ENCODE measurements at places on chromosomes 2 and 18.

- no peak for DNase-seq
These were observed 3.6 kb upstream of the RAB31 start for GRCh38 chr18:9704233-9705118.

DNA sequence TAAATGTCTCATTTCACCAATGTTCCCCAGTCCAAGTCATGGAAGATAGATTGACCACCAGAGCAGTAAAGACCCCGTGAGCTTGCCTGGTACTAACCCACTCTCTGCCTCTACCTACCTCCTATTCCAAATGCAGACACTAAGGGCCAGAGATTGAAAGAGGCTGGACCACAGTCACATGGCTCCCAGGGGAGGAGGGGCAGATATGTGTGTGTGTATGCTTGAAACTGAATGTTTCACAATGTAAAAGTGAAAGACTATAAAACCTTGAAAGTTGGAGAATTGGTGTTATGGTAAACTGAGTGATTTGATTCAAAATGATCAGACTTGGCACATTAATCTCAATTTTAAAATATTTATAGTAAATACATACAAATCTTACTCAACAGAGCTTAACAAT lies 21.7 kb upstream of the KLHL29 start:
- no peak for DNase-seq

DNA sequence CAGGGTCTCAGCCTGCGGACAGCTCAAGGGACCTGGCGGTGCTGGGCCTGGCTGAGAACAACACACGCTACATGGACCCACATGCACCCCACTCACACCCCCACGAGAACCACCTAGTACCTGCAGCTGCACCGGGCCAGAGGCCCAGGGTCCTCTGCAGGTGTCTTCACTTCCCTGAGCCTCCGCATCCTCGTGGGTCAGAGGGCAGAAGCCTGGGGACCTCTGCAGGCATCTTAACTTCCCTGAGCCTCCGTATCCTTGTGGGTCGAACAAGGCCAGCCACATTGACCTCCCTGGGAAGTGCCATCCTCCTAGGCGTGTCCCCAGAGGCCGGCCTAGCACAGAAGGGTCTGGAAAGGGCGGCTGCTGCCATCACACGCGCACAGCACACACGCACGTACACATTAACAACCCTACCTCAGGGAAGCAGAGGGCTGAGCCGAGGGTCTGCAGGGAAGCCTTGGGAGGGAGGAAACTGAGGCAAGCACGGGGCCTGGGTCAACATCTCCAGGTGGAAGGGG lies 62.5 kb upstream of the HPCAL1 start:
- DNase-seq: no peak

DNA sequence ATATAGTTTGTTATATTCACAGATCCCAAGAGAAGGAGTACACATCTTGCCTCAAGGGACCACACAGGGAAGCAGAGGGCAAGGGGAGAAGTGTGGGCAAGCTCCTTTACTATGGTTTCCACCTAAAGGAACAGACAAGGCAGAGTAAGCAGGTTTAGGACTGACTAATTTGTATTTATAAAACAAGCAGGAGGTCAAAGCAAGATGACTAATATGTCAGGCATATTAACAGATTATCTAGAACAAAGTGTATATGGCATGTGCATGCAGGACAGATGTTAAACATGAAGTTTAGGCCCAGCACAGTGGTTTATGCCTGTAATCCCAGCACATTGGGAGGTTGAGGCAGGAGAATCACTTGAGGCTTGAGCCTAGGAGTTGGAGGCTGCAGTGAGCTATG lies 3.7 kb upstream of the LRP2 start:
- DNase-seq: no peak

DNA sequence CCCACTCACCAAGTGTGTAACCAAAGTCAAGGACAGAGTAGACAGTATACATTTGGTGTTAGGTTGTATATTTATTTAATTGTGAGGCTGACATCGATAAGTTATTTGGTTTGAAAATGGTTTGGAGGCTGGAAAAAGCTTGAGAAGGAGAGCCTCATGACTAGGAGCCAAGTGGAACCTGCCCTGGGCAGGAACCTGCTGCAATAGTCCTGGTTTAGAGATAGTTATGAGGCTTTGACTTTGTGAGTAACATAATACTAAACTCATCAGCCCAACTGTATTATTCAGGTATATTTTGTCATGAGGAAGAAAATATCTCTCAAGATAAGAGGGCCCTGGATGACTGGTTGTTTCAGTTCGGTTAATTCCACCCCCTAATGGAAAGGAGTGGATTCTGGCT lies 234.3 kb upstream of the CYRIA start:
- no peak for DNase-seq

DNA sequence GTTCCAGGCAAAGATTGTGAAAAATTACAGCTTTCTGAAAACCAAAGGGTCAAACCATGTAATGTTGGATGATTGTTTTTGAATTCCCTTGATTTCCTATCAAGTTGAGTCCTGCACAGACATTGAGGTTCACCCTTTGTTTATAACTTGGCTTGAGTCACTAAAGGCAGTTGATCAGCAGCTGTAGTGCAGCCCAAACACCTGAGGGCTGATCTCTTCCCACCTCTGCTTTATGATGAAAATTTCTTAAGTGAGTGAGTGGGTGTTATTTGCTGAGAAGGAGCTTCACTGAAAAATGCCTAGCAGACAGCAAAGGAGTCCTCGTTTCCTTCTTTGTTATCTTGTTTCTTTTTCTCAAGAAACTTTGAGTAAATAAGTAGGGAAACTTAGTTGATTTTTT lies 31.9 kb upstream of the BMPR2 start:
- DNase-seq: no peak

GRCh38 chr2:146080925-146081324 lies 1561.0 kb upstream of the ZEB2 start:
- DNase-seq: no peak

DNA sequence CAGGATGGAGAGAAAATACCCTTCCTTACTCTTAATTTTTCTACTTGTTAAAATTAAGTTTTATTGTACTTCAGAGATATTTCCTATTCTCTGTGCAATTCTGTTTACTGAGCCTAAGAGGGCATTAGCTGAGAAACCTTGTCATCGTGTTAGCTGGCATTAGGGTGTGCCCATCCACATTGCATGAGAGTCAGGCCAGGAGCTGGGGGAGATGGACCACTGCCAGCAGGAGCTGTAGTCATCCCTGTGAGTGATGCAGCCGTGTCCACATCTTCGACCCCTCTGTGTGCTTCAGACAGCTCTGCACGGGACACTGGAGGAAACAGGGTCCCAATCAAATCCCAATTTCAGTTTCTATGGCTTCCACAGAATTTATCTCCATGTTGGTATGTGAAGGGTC lies 34.2 kb downstream of the ABCA12 start:
- no peak for DNase-seq

- no peak for DNase-seq
These were observed 78.4 kb downstream of the CD8B2 start for GRCh38 chr2:106565599-106565998.

DNA sequence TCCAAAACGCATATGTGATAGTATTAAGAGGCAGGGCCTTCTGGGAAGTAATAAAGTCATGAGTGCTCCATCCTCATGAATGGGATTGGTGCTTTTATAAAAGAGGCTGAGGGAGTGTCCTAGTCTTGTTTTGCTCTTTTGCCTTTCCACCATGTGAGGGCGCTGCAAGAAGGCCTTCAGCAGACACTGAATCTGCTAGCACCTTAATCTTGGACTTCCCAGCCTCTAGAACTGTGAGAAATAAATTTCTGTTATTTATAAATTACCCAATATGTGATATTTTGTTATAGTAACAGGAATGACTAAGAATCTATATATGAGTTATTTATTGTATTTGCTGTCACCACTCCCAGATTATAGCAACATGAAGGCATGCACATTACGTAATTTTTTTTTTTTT lies 63.5 kb downstream of the PLA2R1 start:
- DNase-seq: no peak

GRCh38 chr2:165902934-165903333 lies 50.6 kb downstream of the TTC21B start:
- DNase-seq: no peak

DNA sequence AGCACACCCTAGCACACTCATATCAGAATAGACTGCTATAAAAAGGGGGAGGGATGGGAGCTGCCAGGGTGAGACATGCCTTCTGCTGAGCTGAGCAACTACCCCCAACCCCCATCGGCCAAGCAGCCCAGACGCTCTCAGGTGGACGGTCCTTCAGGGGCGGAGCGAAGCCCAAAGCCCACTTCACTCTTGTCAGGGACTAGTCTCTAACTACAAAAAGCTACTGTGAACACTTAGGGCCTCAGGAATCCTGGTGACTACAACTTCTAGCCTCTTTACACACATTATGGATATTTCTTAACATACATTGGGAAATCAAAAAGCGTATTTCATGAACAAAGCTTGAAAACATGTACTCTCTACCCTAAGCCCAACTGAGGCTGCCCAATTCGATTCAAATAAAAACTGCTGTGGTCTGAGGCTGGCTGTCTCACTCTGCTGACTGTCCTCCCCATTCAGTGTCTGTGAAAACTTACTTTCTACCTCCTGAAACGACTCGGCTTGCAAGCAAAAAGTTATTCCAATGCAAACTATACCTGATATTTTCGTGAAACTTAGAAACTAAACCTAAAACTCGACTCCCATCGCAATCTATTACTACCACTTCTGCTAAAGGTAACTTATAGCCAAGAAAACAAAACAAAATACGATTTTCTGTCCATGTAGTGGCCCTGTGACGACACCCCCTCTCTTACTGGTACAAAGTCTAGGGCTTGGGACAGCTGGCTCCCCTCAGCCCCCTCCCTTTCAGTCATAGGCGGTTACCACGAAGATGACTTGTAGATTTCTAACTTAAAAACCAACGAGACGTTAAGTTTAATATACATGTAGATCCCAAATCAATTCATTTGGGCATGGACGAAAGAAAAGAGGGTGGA lies 1.2 kb downstream of the SERTAD2 start:
- no peak for DNase-seq

DNA sequence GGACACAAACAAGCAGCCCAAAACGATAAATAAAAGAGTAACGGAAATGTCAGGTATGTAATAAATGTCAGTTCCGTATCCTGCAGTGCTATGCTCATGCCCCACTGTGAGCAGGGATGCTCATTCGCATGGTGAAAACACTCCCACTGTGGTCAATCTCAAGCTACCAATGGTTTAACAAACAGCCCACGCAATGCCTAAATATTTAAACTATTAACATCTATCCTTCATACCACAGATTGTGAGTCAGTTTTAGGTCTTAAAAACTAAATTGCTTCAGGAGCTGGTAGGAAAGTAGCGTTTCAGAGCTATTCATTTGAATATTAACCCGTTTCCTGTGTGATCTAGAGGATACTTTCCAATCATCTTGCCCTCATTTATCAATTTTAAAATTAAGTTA lies 207.4 kb downstream of the TCF4 start:
- no peak for DNase-seq

DNA sequence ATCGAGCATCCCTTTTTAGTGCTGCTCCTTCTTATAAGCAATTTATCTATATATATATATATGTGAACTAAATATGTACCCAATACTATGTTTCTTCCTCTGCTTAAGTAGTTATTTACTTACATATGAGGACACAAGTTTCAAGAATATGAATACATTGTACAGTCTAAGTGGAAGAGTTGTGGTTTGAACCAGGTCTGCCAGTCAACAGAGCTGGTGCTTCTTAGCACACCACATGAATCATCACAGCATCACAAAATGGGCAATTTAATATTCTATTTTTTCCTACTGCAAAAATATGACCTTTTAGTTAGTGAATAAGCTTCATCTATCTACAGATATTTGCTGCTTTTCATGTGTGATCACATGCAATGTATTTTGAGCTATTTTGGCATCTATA lies 64.4 kb upstream of the SPAG16 start:
- no peak for DNase-seq

DNA sequence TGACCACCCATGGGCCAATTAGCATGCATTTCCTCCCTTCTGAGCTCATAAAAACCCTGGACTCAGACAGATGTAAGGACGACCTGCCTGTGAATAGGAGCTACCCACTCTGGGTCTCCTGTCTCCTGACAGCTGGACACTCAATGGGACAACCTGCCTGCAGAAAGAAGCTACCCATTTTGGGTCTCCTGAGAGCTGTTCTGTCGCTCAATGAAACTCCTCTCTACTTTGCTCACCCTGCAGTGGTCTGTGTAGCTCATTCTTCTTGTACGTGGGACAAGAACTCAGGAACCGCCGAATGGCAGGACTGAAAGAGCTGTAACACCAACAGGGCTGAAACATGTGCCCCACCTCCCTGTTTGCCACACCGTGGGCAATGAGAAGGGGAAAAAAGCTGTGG lies 60.3 kb upstream of the DYNC1I2 start:
- DNase-seq: no peak

DNA sequence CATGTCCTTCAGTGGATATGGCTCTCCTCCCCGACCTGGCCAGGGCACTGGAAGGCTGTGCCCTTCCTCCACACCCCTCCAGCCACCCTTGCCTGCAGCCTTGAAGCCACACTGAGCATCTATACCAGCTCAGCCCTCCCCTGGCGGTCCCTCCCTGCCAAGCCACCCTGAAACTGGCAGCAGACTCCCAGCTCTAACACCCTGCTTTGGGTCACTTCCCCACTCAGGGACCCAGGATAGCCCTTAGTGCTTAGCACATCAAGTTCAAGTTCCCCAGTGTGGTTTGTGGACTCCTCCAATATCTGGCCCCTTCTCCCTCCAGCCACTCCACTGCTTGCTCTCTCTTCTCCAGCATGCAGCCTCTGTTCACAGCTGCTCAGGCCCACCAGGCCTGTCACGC lies 89.4 kb downstream of the TNS1 start:
- no peak for DNase-seq

DNA sequence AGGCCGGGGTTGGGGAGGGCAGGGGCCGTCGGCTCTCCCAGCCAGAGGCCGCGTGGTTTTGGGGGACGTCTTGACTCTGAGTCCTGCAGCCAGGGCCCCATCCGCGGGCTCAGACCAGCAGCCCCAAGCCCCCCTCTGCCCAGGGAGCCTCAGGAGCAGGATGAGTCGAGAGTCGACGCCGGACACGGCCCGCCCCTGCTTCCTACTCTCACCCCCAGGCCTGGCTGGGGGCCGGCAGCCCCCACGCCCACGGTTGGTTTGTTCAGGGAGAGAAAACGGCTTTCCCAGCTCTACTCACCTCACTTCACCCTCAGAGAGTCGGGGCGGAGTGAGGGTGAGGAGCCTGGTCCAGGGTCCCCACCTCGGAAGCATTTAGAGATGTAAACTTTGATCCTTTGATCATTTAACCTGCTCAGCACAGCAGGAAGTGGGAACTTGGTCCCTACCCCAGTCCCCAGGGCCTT lies 6.9 kb downstream of the SNORC start:
- no peak for DNase-seq

- no peak for DNase-seq
These were observed 364.5 kb upstream of the LINC00305 start for GRCh38 chr18:64513401-64513800.

DNA sequence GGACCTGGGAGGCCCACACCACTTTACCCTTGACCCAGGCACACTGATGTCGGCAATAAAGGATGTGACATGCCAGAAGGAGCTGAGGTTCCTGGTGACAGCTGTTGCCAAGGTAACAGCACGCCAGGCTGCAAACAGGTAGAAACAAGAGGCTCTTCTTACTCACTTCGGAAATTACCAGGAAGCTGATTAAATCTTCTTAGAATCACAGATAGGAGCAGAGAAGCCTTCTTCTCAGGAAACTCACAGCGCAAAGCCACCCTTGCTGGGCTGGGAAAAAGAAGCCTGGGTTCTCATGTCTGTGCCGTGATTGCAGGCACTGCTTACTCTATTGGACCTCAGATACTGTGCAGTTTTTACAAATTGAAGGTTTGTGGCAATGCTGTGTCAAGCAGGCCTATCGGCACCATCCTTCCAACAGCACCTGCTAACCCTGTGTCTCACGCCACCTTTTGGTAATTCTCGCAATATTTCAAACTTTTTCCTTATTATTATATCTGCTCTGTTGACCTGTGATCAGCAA lies 61.0 kb upstream of the TAF1B start:
- peak; percentile 61 for DNase-seq

- DNase-seq: no peak
These were observed 178.0 kb downstream of the HDAC4 start for GRCh38 chr2:239222706-239223309.
